ENCODE measurements at places on chromosomes 5 and 9.

DNA sequence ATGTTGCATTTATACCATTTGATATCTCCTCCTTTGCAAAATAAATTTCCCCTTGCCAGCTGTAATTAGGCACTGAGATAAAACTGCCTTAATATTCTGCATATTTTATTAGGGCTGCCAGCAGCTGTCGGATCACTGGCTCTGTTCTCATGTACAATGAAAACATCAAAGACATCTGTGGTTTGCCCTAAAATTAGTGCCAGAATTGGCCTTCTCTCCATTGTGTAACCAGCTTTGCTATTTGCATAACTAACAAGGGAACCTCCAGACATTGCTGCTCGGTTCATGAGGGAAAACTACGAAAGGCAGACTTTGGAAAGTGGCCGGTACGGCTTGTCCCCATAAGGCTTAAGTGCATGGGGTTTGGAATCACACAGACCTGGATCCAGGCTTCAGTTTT is 45.5 kb upstream of the KIF2A start:
- DNase-seq, result no peak

GRCh38 chr5:82885627-82886389 is 191.4 kb downstream of the TMEM167A start:
- DNase-seq, result no peak

- DNase-seq, result no peak
These were observed 54.2 kb downstream of the ZSWIM6 start for GRCh38 chr5:61386045-61386800.

GRCh38 chr9:81588148-81588871 is 101.0 kb downstream of the TLE1 start:
- no peak for DNase-seq

- no peak for DNase-seq
These were observed 3.0 kb downstream of the NADK2 start for GRCh38 chr5:36238502-36239295.

DNA sequence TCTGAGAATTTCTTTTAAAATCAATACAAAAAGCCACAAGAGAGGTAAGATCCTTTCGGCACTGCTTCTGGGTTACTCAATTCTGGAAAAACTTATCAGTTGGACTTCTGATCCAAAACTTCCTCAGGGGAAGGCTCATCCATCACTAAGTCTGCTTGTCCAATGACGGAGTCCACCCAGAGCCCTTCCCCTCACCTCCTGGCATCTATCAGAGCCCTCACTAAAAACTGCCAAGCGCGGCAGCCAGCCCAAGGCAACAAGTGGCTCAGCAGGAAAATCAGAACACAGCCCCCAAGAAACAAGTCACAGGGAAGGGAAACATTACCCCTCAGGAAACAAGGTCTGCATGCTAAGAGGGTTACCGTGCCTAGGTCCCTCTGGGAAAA is 869 bp upstream of the ESM1 start:
- DNase-seq, result no peak

- no peak for DNase-seq
These were observed 13.8 kb downstream of the SNX30 start for GRCh38 chr9:112764344-112764743.

- no peak for DNase-seq
These were observed 939.7 kb downstream of the NR2F1-AS1 start for GRCh38 chr5:92641031-92641962.

DNA sequence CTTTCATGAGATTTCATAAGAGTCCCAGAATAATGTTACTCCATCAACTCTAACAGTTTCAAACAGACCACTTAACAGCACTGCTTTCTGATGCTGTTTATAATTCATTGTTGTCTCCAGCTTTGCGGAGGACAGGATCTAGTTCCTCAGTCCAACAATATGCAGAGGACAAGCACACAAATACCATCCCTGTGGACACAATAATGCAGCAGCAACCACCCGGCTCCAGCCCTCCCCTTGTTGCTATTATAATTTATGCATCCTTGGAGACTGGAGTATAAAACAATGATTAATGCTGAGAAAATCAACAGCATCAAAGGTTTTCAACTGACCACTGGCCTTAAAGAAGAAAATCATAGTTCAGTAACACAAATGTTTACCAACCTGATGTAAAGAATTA is 108.3 kb downstream of the DENND1A start:
- DNase-seq, result no peak

- no peak for DNase-seq
These were observed 36.3 kb downstream of the TRIO start for GRCh38 chr5:14179446-14179845.

GRCh38 chr5:80231243-80231642 is 24.6 kb downstream of the SERINC5 start:
- no peak for DNase-seq

DNA sequence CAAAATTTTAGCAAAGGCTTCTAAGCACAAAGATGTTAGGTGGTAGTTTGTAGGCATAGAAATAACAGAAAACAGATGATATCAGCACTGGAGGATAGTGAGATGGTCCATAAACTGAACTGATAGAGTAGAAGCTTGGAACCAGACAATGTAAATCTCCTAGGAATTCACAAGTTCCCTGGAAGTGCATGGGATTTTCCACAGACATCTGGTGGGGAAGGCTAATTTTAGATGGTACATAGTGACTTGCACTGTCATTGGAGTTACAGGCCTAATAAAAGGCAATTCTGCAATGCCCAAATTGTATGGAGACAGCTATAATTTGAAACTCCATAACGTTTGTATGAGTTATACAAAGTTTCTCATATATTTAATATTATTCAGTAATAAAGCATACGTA is 653.0 kb upstream of the MEF2C start:
- no peak for DNase-seq

DNA sequence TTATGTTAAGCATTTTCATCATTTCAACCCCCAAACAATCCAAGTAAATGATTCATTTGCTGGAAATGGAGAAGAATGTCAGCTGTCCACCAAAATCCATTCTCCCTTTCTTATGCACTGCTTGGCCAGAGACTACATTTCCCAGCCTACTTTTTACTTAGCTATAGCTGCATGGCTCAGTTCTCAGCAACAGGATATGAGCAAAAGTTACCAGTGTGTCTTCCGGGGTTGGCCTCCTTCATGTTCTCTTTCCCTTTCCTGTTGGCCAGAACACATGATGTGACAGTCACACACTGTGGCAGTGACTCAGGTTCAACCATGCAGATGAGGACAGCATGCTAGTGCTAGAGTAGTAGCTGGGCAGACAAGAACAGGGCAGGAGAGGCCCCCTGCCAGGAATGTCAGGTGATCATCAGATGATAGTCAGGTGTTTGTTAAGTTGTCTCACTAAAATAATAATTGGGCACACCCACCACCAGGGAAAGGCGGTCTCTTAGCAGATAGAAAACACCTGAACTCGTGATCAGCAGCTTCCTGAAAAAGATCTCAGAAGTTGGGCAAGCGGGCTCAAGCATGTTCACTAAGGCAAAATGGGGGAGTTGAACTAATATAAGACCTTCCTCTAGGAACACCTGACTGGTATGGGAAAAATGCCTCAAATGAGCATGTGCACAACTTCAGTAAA is 12.2 kb downstream of the GPR150 start:
- no peak for DNase-seq

DNA sequence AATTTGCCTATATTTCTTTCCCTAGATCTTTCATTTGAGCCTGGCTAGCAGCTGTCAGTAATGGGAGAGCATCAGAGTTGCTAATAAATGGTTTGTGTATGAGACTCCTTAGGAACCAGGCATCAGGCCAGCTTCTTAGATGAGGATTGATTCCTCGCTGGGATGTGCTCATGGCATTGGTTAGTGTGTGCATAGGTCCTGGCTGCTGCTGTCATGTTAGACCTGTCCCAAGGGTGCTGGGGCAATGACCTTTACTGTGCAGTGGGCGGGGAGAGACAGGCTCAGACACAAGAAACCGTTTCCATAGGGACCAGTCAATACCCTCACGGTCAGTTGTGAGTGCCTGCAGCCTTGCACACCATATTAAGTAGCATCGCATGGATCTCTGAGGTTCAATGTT is 112.3 kb upstream of the NR3C1 start:
- DNase-seq, result no peak

DNA sequence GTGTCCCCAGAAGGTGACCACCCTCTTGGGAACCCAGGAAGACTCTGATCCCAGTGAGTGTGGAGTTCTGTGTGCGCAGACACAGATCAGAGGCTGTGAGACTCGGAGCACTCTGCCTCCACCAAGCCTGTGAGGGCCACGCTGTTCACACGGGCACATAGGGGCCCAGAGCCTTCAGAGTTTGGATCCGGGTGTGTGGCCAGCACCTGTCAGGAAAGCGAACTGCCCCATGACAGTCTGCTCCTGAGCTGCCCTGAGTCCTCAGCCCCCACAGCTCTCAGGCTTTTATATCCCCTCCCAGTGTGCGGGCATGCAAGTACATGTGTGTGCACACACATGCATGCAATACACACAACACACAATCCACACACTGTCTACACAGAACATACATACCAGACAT is 161.8 kb upstream of the IRX2 start:
- no peak for DNase-seq

DNA sequence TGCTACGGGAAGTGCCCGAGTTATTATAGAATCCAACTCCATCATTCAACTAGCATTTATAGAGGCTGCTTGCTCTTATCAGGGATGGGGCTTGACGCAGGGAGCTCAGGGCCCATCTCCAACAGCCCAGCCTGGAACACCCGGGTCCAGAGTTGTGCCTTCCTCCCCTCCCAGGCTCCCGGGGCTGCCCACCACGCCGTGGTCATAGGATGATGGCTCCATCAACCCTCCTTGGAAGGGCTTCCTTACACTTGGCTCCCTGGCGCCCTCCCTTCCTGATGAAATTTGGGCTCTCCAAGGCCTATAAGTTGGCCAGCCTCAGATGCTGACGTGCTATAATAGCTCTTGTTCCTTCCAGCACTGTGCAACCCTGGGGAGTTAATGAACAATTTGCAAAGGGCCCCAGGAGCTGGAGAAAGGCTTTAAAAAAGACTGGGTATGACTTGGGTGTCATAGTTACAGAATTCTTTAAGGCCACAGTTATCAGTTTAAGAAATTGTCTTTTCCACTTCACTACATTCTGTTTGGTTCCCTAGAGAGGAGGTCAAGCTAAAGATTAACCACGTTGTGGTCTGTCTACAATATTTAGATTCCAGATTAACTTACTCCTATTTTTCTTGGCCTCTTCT is 42.5 kb upstream of the GADD45G start:
- no peak for DNase-seq

Data from SIG-M5 (cell line).